ENCODE measurements at places on chromosomes 13 and 19. TPM values are rescaled to one million over a fixed set of nuclear protein-coding genes. Genes with fewer than 3 reads are reported as not detected.

DNA sequence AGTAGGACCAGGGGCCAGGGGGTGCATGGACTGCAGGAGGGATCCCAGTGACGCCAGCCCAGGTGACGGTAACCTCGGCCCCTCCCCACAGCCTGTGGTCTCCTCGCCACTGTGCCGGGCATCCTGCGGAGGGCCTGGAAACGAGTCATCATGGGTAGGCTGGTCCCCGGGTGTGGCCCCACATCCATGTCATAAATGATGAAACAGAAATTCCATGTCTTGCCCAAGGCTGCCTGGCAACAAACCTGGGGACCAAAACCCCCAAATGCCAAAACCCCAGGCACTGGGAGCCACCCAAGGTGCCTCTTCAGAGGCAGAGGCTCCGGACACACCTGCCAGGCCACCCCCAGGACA is 20.9 kb downstream of the MAP2K2 start:
- no peak for DNase-seq

DNA sequence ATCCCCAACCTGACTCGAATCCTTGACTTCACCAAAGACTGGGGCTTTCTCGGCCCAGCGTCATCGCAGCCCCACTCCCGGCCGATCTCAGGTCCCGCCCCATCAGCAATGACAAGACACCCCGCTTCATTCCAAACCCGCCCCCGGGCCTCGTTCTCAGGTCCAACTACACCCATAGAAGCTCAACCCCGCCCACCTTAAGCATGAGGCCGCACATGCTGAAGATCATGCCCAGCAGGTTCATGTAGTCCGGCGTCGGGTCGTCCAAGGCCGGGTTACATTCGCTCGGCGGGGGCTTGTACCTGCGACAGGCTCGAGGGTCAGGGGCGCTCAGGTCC is 2.3 kb downstream of the WDR83 start:
- DNase-seq = peak; percentile 82

- no peak for DNase-seq
Observed at GRCh38 chr19:54921082-54921481, 15.1 kb downstream of the NCR1 start.

DNA sequence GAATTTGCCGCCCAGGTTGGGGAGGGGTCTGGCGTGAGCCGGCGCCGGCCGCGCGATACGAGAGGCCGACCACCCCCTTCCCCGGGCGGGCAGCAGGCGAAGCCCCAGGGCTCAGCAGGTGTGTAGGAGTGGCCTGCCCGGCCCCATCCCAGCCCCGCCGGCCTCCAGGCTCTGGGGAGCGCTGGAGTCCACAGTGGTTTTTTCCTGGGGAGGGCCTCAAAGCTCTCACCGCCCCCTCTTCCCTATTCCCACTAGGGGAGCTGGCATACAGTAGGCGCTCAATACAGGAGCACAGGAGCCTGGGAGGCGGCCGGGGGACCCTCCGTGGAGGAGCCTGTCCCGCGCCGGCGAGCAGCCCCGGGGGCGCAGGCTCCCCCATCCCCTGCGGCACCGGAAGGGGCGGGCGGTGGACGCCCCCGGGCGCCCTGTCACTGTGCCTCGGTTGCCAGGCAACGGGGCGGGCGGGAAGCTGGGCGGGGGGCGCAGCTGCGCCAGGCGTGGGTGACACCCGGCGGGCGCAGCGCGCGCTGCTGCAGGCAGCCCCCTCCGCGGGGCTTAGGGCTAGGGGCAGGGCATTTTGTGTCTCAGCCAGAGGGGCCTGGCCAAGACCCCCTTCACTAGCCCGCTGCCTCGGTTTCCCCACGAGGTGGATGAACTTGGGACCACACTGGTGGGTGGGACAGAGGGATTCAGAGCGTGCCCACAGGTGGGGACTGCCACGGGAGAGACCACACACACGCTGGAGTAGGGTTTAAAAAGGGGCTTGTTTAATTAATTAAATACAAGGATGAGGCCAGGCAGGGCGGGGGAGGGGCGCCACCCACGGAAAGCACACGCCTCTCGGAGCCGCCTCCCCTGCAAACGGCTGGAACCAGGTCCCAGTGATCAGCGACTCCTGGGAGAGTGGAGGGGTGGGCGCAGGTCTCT is 3.6 kb upstream of the REXO1 start:
- DNase-seq = peak; percentile 80

DNA sequence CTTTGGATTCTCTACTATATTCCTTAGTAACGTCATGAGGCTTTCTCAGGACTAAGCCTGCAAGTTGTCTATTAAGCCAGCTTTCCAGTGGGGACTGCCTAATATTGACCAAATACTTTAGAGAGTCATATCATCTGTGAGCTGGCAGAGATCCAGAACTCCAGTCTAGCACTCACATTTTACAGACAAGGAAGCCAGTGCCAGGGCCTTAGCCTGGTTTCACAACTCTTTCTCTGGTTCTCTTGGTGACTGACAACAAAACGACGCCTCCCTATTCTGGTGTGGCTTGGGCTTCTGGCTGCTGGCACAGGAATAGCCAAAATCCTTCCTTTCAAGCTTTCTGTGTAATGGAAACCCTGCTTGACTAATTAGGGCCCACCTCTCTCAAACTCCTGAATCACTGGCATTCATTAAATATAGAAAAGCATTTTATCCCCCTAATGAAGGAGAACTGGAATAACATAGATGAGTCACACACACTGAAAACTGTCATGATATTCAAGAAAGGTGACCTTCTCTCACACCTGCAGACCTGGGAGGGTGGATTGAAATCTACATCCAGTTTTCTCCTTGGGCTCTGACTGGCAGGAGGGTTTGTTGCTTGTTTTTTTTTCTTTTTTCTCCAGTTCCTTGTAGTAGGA is 75.2 kb upstream of the UBL3 start:
- DNase-seq = peak; percentile 73

GRCh38 chr13:92315265-92315664 is 911.3 kb upstream of the GPC6 start:
- DNase-seq = no peak

DNA sequence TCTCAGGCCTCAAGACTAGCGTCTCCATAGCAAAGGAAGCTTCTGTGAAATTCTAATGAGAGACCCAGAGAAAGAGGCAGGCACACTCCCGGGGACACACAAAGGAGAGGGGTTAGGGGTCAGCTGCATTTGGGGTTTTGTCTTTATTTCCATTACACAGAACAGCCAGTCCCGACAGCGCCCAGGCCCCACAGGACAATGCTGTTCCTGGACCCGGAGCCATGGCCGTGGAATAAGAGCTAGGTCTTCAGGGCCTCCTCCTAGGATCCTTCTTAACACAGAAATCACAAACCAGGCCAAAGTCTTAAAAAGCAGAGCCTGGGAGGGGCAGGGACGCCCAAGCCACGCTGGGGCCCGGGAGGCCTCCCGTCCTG is 22.8 kb downstream of the KCTD15 start:
- no peak for DNase-seq

DNA sequence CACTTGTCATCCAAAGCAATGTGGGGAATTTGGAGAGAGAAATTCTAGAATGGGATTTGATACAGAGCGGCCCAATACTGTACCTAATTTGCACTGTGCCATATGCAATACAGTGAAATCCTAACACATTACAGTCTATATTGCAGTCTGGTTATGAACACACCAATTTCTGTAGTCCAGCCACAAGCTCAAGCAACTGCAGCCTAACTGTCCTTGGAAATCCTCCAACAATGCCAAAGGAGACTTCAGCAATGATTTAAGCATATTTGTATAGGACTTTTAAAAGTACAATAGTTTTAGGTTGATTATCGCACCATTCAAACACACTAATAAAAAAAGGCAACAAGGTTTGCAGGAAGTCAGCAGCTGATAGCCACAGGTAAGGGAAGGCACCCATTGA is 17.3 kb downstream of the DIAPH3 start:
- no peak for DNase-seq

- no peak for DNase-seq
Observed at GRCh38 chr13:71493189-71493588, 373.8 kb downstream of the DACH1 start.

- no peak for DNase-seq
Observed at GRCh38 chr13:60012488-60012887, 151.2 kb downstream of the DIAPH3 start.

GRCh38 chr13:101880581-101880980 is 428.1 kb downstream of the ITGBL1 start:
- DNase-seq = no peak

GRCh38 chr19:30036154-30037129 is 94.4 kb downstream of the URI1 start:
- no peak for DNase-seq

DNA sequence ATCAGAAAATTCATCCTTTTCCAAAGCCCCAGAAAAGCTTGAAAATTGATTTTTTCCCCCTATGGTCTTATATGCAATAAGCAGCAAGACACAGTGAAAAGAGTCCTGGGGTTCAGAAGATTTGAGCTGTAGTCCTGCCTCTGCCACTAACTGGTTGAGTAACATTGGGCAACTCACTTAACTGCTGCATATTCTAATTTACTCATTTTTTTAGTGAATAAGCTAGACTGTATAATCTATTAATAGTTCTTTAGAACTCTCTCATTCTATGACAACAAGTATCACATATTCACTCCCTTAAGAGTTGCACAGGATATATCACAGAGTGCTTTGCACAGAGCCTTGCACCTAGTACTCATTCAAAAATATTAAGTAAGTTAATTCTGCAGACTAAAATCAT is 110.8 kb downstream of the STOML3 start:
- DNase-seq = no peak

GRCh38 chr19:48835734-48836088 is 580 bp downstream of the HSD17B14 start:
- DNase-seq = peak; percentile 88

DNA sequence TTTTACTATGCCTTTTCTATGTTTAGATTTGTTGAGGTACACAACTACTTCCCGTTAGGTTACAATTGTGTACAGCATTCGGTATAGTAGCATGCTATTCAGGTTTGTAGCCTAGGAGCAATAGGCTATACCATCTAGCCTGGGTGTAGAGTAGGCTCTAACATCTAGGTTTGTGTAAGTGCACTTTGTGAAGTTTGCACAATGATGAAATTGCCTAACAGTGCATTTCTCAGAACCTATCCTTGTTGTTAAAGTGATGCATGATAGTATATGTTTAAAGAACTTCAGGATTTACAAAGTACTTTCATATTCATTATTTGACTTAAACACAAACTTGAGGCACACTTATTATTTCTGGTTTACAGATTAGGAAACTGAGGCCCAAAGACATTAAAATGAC is 11.5 kb upstream of the SERPINE3 start:
- DNase-seq = no peak

- DNase-seq = no peak
Observed at GRCh38 chr13:113923376-113924063, 50.4 kb downstream of the C13orf46 start.

DNA sequence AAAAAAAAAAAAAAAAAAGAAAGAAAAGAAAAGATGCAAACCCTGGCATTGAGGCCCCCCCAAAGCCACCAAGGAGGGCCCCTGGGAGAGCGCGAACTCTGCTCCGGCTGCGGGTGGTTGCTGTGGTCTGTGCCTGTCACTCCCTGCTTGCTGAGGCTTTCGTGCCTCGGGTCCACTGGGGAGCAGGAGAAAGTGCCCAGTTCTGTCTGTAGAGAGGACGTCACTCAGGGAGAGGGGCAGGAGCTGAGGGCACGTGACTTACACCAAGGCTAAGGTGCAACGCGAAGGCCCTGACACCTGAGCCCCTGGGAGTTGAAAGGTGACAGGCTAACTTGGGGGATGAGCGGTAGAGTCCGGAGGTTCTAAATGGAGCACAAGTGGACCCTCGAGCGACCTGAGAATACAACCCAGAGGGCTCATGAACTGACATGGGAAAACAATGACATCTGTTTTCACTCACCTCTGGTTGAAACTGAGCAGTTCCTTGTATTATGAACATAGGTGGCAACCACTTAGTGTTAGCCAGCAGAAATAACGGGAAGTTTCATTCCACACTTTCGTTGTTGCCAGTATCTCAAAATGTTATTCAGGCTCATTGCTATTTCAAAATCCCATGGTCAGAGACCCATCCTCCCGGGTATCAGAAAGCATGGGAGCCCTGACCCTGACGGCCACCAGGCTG is 69.2 kb upstream of the TM9SF2 start:
- DNase-seq = peak; percentile 12

DNA sequence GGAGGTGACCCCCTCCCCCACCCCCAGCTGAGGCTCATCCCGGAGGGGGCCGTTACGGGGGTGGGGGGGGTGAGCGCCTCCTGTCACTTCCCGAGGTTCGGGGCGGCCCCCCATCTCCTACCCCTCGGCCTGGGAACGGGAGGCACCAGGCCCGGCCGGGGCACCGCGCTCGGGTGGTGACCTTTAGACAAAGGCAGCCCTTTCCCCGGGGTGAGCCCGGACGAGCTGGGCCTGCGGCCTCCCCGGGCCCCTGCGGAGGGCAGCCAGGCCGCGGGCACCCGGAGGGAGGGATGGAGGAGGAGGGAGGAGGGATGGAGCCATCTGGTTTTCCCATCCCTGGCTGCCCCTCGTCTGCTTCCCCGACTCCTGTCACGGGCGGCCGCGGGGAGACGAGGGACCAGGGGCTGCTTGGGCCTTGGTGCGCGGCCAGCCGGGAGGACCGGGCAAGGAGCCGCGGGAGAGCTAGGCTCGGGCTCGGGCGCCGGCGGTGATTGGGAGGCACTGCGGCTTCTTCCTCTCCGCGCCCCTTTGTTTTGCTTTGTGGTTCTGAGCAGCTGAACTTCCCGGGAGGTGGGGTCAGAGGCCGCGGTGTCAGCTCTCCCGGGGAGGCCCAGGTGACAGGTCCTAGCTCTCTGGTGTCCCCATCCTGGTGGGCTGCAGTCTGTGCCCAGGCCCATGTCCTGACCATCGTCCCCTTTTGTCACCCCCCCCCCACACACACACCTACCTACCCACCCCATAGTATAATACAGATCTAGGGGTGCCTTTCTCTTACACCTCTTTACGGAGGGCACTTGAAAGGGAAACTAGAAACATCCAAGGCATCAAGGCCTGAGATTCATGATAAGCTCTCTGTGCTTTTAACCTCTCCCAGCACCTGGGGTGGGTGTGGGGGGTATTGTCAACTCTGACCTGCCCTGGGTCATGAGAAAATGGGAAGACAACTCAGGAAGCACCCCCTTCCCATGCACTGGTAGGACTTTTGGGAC is 1.3 kb downstream of the BICRA start:
- peak; percentile 59 for DNase-seq

The NXNL1 gene
- not detected for total RNA-seq

The LCP1 gene
- 8.6 TPM for total RNA-seq

The UBE2L5 gene
- total RNA-seq = 0.18 TPM

The ZNF99 gene
- total RNA-seq = 0.22 TPM

The ZNF606 gene
- total RNA-seq = 20.5 TPM

Measured in muscle of leg (tissue), 16 donors.